ENCODE measurements at places on chromosomes 6 and 20.

DNA sequence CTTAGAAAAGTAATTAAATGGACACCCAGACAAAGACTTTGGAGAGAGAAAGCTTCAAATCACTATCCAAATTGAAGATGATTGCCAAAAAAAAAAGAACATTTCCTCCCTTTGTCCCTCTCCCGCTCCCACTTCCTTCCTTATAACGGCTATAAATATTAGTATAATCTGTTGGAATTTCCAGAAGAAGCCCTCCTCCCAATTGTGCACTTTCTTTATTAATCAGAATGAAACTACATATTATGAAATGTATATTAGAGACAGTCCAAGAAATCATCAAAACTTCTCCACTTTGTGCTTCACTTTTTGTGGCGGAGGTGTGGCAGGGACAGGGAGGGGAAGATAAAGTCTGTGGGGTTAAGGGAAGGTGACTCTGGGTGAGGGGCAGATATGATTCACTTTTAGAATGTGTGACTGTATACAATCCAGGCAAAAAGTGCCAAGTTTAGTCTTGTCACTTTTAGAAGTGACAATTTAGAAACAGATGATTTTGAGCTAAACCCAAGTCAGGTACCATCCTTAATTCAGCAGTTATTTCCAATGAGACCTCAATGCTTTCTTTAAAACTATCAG is 195.0 kb upstream of the MARCKS start:
- DNase-seq = no peak

GRCh38 chr20:43824309-43825050 is 90.2 kb upstream of the TOX2 start:
- no peak for DNase-seq

GRCh38 chr6:110265273-110265672 is 85.0 kb downstream of the CDC40 start:
- DNase-seq = no peak

DNA sequence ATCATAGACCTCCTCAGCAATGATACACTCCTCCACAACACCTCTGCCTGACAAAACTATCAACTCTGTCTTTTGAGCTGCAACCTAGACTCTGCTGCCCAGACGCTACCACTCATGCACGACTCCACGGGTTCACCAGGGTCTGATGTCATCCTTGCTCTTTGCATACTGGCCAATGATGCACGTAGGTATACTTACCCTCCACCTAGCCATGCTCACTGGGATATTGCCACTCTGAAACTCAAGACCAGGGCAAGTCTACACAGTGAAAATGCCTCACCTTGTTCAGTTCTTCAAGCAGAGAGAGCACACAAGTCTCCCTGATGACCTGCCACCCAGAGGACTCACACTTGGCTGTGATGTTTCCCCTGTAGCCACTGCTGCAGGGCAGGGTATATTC is 27.7 kb downstream of the ADGRF1 start:
- DNase-seq = no peak

- peak; percentile 64 for DNase-seq
Measured at GRCh38 chr6:90080876-90081481, 186.7 kb downstream of the GJA10 start.

- no peak for DNase-seq
Measured at GRCh38 chr6:169075915-169076654, 177.6 kb downstream of the THBS2 start.

DNA sequence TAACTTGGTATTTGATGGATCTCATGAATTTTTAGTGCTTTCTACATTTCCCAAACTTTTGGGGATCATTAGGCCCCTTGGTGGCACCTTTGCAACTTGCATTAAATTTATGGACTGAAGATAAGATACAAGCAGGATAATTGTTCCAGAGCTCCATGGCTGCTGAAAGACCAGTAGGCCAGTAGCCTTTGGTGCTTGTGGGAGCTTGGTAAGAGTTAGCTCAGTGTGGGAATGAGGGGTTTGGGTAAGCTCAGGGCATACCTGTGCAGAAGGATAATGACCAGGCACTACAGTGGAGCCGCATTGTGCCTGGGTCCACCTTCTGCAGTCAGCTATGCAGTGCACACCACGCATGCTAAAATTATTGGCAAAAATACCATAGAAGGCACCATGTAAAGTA is 240.5 kb upstream of the SUPT3H start:
- DNase-seq = no peak

- DNase-seq = no peak
Measured at GRCh38 chr6:88807622-88808021, 155.8 kb downstream of the RNGTT start.

- no peak for DNase-seq
Measured at GRCh38 chr6:44238687-44239350, 8.1 kb upstream of the HSP90AB1 start.

DNA sequence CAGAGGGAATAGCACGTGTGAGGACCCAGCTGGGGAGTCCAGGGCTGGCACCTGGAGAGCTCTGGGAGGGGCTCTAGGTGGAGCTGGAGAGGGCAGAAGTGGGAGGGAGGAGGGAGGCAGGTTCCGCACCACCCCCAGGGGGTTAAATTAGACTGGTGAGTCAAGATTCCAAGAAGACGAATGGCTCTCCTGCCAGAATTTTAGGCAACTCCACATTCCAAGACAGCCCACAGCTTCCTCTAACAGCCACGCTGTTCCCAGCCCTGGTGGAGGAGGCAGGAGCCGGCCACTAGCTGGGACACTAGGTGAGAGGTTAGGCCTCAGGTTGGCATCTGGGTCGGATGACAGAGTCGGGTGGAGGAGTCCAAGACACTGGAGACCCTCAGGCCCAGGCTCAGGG is 60.2 kb downstream of the TFAP2C start:
- no peak for DNase-seq

DNA sequence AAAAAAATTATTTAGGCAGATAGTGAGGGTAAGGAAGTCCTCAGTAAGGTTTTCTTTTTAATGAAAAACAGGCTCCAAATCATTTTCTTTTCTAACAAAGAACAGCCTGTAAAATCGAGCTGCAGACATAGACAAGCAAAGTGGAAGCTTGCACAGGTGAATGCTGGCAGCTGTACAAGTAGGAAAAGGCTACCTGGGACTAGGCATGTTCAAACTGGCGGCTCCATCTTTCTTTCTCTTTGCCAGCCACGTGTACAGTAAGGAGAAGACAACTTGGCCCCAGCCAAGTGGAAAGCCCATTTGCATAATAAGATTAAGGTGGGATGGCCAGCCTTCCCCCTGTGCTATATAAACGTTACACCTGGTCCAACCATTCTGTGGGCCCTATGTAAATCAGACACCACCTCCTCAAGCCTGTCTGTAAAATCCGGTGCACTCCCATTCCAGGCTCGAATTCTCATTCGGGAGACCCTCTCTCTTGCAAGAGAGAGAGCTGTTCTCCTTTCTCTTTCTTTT is 27.0 kb upstream of the SLC2A12 start:
- no peak for DNase-seq

GRCh38 chr6:129785756-129786135 is 75.4 kb downstream of the TMEM244 start:
- no peak for DNase-seq

DNA sequence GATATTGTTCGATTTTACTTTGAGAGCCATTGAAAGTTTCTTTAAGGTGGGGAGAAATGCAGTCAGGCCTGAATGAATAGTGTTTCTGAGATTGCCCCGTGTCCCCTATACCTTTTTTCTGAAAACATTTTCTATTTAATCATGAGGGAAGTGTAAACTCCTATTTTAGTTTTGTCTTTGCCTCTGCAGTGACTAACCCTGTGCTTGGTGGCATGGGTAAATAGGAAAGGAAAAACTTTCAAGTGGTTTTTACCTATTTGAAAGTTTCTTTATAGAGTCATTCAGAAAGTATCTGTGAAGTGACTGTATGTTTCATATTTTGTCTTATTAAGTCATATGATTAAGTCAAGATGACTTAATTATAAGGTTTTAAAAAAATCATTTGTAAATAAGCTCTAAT is 14.5 kb downstream of the SNRNP48 start:
- no peak for DNase-seq

DNA sequence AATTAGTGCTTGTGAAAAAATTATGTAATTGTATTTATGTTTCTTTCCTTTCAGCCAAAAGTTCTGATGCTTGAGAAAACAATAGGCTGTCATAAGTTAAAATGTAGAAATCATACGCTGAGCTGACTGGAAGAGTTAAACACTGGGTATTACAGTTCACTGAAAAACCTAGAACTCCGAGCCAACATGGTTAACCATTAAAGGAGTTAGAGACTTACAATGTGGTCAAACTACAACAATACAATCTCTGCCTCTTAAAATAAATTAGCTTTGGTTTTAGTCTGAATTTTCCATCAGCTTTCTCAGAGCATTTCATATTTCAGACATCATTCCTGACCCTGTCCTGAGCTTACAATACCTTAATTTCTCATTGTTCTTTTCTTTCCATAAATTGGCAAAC is 91.0 kb downstream of the COL12A1 start:
- no peak for DNase-seq

GRCh38 chr6:165664559-165665383 is 1.7 kb upstream of the PDE10A start:
- no peak for DNase-seq

DNA sequence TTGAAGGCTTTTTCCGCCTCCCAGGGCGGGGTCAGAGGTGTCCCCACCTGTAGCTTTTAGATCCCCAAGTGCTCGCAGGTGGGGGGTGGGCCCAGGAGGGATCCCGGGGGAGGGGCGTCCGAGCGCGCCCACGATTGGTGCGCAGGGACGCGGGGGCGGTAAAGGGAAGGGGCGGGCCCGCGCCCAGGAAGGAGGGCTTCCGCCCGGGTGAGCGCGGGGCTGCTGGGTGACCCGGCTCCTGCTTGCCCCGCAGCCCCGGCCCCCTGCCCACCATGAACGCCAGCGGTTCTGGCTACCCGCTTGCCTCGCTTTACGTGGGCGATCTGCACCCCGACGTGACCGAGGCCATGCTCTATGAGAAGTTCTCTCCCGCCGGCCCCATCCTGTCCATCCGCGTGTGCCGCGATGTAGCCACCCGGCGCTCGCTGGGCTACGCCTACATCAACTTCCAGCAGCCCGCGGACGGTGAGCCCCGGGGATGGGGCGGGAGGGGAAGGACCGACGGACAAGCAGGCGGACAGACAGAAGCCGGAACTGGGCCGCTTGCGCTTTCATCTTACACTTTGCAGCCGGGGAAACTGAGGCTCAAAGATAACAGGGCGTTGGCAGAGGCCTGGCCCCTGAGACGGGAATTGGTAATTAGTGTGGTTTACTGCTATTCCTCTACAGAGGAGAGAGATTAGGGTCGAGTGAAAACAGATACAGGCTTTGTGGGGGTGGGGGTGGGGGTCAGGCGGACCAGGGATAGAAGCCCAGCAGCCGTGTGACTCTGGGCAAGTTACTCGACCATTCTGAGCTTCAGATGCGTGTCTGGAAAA is at the start of gene PABPC1L:
Gene PABPC1L (plus strand): TSS at position 189 of the 818 bp plus-strand sequence. CDS start 84 bp downstream, at position 273.
- peak; percentile 82 for DNase-seq

GRCh38 chr6:134678436-134678889 is 271.4 kb downstream of the ALDH8A1 start:
- DNase-seq = no peak

DNA sequence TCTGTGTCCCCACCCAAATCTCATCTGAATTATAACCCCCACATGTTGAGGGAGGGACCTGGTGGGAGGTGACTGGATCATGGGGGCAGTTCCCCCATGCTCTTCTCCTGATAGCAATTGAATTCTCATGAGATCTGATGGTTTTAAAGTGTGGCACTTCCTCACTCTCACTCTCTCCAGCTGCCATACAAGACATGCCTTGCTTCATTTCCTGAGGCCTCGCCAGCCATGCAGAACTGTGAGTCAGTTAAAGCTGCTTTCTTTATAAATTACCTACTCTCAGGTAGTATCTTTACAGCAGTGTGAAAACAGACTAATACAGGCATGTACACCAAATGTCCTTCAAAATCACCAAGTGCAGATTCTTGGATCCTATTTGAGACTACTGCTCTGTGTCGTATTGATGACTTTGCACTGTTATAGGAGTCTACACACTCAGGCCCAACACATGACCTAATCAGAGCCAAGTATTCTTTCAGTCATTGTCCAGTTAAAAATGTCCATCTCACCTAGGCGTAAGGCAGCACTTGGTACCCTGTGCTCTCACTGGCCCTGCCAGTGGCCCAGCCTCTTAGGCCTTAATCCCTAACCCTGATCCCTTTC is 52.8 kb upstream of the UST start:
- DNase-seq = no peak

- DNase-seq = no peak
Measured at GRCh38 chr6:88609983-88610382, 353.4 kb downstream of the RNGTT start.
